ENCODE measurements at places on chromosomes 3 and 15. TPM values are rescaled to one million over a fixed set of nuclear protein-coding genes. Genes with fewer than 3 reads are reported as not detected.

DNA sequence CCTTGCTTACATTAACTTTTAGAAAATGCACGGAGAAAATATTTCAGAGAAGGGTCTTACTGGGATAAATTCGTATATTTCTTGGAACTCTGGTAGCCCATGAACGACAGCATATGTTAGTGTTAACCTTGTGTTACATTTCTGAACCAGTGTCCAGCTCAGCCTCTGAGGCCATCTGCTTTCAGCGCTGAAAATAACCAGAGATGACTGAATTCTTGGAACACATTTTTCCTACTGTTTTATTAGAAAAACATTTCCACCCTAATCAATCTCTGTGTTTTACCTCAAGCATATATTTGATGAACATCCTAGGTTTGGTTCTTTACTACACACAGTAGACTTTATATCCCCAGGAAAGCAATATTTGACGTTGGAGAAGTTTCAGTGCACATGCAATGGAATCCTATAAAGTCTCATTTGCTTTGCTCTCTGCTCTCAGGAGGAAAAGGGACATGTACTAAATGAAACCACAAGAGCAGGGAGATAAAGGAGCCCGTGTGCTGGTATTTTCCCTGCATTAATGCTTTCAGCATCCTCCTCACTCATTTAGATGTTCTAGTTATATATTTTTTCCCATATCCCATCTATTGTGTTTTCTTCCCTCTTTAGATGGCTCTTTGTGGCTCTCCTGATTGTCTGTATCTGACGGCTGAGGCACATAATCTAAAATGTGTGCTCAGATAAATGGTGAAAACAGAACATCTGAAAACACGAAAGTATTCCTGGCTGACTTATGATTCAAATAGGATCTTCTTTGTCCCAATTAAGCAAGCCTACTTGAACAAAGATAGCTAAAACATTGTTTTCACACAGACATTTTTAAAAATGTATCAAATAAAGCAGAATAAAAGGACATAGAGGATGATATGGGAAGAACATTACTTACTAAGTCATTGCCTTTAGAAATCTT, 151.7 kb upstream of the KCNMB2 start:
- no peaks in the 10 kb centered on the region for H3K4me1 ChIP-seq
- no peaks in the 10 kb centered on the region for H3K27me3 ChIP-seq
- no peak overlapping the region for H3K4me3 ChIP-seq
- DNase-seq, result no peak
- H3K36me3 ChIP-seq, result no peaks in the 10 kb centered on the region

Gene CELSR3
- total RNA-seq, result 3.4 TPM

- H3K4me1 ChIP-seq, result no peaks in the 10 kb centered on the region
- no peaks in the 10 kb centered on the region for H3K36me3 ChIP-seq
- no peaks in the 10 kb centered on the region for H3K27me3 ChIP-seq
- no peak overlapping the region for H3K4me3 ChIP-seq
Observed at GRCh38 chr3:11136116-11136515, 18.2 kb upstream of the HRH1 start.

- no peak overlapping the region for H3K27ac ChIP-seq
- no peaks in the 10 kb centered on the region for H3K4me1 ChIP-seq
- H3K27me3 ChIP-seq, result no peaks in the 10 kb centered on the region
- no peaks in the 10 kb centered on the region for H3K36me3 ChIP-seq
Observed at GRCh38 chr3:54188176-54188791, 65.9 kb downstream of the CACNA2D3 start.

DNA sequence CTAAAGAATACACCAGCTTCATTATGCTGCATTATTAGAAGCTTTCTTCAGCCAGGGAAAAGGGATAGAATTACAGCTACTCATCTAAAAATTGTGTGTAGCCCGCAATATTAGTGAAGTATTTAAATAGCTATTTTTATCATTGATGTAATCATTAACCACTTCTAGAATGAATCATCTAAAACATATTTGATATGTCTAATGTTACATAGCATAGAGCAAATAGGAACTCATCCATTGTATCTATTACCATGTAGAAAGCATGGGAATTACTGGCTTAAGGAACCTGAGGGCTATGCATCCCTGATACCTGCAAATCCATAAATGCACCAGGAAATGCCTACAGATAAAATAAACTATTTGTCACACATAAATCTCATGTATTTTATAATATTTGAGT, 54.5 kb upstream of the VGLL3 start:
- DNase-seq, result no peak
- no peak overlapping the region for H3K27ac ChIP-seq
- H3K4me1 ChIP-seq, result no peaks in the 10 kb centered on the region
- H3K36me3 ChIP-seq, result no peaks in the 10 kb centered on the region
- H3K4me3 ChIP-seq, result no peak overlapping the region

Gene COMMD4
- 32.6 TPM for total RNA-seq

DNA sequence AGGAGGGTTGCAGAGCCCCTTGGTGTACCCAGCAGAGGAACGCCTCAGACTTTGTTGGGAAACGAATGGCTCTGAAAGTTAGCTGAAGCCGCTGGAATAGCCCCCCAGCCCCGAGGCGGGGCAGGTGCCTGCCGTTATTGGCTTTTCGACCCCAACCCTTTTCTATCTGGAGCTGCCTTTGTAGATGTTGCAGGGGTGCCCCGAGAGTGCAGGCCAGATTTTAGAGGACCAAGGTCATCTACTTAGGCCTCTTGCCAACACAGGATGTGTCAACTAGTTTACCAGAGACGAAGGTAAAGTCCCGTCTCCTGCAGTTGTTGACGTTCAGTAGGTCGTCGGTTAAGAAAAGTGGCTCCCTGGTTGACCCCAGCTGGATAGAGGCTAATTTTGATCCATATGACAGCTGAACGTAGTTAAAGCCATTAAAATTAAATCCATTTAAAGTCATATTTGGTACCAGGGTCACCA, 579 bp upstream of the UBE3A start:
- peaks cover 8% of the 10 kb centered on the region for H3K36me3 ChIP-seq
- DNase-seq, result no peak
- peak overlapping the region; percentile 93 for H3K27ac ChIP-seq
- H3K4me1 ChIP-seq, result peaks cover 22% of the 10 kb centered on the region

Gene MFSD1
- total RNA-seq, result 31.1 TPM

DNA sequence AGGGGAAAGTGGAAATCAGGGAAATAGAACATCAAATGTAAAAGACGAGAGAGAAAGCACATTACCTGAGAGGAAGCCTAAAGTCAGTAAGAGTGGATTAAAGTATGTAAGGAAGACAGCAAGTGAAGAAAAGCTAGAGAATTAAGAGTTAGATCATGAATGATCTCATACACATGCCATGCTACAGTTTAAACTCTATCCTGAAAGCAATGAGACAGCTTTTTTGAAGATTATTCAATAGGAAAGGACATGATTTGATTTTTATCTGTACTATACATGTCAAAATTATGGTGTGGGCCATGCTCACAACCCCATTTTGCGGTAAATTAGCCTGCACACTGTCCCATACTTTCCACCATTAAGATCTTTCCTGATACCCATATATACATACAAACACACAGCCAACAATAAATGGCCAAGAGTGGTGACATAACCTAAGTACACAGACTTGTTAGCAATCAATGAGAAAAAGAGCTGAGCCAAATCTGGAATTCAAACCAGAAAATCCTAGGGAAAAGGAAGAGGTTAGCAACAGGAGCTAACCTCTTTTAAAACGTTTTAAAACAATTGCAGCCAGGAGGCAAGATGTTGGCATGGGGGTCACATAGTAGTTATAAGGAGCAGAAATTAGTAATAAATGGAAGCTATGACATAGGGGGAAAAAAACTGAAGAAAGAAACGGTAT, 4.5 kb downstream of the MYO9A start:
- H3K4me1 ChIP-seq, result peaks cover 7% of the 10 kb centered on the region
- no peak for DNase-seq
- H3K36me3 ChIP-seq, result no peaks in the 10 kb centered on the region
- H3K4me3 ChIP-seq, result no peak overlapping the region

DNA sequence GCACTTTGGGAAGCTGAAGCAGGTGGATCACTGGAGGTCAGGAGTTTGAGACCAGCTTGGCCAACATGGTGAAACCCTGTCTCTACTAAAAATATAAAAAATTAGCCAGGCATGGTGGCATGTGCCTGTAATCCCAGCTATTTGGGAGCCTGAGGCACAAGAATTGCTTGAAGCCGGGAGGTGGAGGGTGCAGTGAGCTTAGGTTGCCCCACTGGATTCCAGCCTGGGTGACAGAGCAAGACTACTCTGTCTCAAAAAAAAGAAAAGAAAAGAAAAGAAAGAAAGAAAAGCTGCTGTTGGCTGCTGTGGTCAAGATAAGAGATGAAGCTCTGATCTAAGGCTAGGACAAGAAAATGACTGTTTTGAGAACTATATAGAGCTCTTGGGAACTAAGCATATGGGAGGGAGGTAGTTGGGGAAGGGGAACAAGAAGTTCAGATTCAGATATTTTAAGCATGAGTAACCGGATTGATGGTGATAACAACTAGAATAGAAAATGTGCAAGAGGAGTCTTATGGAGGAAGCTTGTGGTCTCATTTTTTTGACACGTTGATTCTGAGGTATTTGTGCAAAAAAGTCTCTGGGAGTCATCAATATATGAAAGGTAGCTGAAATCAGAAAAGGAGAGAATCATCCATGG, 25.7 kb downstream of the DNAH12 start:
- H3K27ac ChIP-seq, result no peak overlapping the region
- H3K4me1 ChIP-seq, result no peaks in the 10 kb centered on the region
- H3K27me3 ChIP-seq, result no peaks in the 10 kb centered on the region
- no peaks in the 10 kb centered on the region for H3K36me3 ChIP-seq
- no peak overlapping the region for H3K4me3 ChIP-seq
- DNase-seq, result no peak

- H3K4me1 ChIP-seq, result no peaks in the 10 kb centered on the region
- peak; percentile 6 for DNase-seq
- no peak overlapping the region for H3K4me3 ChIP-seq
- no peaks in the 10 kb centered on the region for H3K27me3 ChIP-seq
Observed at GRCh38 chr15:55774113-55774970, 31.4 kb upstream of the PRTG start.

GRCh38 chr15:64893481-64894394, 18.0 kb upstream of the ANKDD1A start:
- peak overlapping the region; percentile 74 for H3K4me3 ChIP-seq
- no peaks in the 10 kb centered on the region for H3K36me3 ChIP-seq
- DNase-seq, result peak; percentile 95
- H3K4me1 ChIP-seq, result peaks cover 52% of the 10 kb centered on the region

GRCh38 chr15:96417760-96418130, 87.2 kb downstream of the NR2F2 start:
- H3K4me3 ChIP-seq, result no peak overlapping the region
- H3K27ac ChIP-seq, result no peak overlapping the region
- H3K27me3 ChIP-seq, result no peaks in the 10 kb centered on the region
- no peaks in the 10 kb centered on the region for H3K36me3 ChIP-seq
- no peak for DNase-seq

DNA sequence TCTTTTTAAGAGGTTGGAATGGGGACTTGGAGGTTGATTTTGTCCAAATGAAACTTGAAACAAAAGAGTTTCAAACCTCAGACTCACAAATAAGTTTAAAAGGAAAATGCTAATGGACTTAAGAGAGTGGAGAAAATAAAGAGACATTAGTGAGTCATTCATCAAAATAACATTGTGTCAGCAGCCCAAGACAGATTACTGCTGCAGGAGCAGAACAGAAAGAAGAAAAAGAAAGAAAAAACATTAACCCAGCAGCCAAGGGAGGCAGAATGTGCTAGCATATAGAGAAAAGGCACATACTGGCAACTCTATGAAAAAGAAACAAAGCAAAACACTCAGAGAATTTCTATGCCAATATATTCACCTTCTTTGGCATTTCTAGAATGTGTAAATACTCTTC, 42.6 kb downstream of the ADAMTS9 start:
- no peaks in the 10 kb centered on the region for H3K27me3 ChIP-seq
- no peaks in the 10 kb centered on the region for H3K36me3 ChIP-seq
- no peak overlapping the region for H3K4me3 ChIP-seq
- no peak for DNase-seq
- no peak overlapping the region for H3K27ac ChIP-seq

Gene ABI3BP
- total RNA-seq, result not detected

DNA sequence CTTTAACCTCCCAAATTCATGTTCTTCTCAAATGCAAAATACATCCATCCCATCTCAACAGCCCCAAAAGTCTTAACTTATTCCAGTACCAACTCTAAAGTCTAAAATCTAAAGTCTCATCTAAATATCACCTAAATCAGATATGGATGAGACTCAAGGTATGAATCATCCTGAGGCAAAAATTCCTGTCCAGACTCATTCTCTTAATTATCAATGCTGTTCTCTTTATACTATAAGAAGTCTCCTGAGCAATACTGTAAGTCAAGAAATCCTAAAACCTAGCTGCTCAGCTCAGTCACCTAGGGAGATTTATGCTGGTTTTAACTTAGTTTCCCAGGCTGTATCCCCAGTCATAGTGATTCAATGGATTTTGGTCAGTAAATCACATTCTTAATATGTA, 11.1 kb downstream of the RAD18 start:
- no peaks in the 10 kb centered on the region for H3K36me3 ChIP-seq
- H3K4me1 ChIP-seq, result no peaks in the 10 kb centered on the region
- no peak for DNase-seq
- no peak overlapping the region for H3K27ac ChIP-seq

DNA sequence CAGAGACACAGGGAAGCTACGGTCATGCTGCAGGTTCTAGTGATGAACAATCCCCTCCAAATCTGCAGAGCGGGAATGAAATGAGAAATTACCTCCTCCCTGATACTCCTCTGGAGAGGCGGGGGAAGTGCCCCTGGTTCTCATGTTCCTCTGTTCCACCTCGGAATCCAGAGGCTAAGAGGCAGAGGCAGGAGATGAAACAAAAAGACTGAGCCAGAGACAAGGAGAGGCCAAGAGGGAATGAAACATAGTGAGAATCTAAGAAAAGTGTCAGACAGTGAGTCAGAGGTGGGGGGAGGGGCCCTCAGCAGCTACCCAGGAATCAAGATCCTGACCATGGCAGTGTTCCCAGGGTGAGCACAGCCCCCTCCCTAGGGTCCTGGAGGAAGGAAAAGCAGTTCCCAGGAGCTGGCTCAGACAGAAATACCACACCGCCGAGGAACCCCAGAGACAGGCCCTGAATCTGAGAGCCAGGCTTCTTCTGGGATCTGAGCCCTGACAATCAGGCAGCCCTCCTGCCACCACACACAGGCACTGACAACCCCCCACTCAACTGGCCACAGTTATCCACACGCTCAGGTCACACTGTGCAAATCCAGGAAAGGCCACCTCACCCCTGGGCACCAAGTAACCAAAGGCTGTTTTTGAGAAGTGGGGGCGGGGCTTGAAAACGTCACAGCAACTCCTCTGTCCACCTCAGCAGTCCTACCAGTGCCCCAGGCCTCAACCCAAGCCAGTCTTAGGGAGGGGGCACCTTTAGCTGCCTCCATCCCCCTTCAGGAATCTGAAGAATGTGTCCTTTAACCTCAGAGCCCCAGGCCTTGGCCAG, 2.4 kb downstream of the CSRNP1 start:
- H3K4me1 ChIP-seq, result peaks cover 57% of the 10 kb centered on the region
- H3K4me3 ChIP-seq, result peak overlapping the region; percentile 73
- H3K36me3 ChIP-seq, result peaks cover 1% of the 10 kb centered on the region
- no peak for DNase-seq

Gene SYNM
- 5.2 TPM for total RNA-seq

GRCh38 chr3:195914648-195915473, 6.5 kb upstream of the TNK2 start:
- peak overlapping the region; percentile 9 for H3K27ac ChIP-seq
- H3K36me3 ChIP-seq, result no peaks in the 10 kb centered on the region
- H3K4me3 ChIP-seq, result no peak overlapping the region
- DNase-seq, result peak; percentile 90
- peaks cover 5% of the 10 kb centered on the region for H3K4me1 ChIP-seq

- no peak overlapping the region for H3K4me3 ChIP-seq
- H3K4me1 ChIP-seq, result no peaks in the 10 kb centered on the region
- H3K36me3 ChIP-seq, result no peaks in the 10 kb centered on the region
- H3K27ac ChIP-seq, result no peak overlapping the region
- no peak for DNase-seq
Observed at GRCh38 chr3:31053299-31053698, 158.8 kb upstream of the GADL1 start.

Gene RTF1
- total RNA-seq, result 37.2 TPM

Gene KIF15
- total RNA-seq, result 0.24 TPM

All from naive thymus-derived CD4-positive, alpha-beta T cell (primary cell).